ENCODE measurements at places on chromosomes 1 and 21.

DNA sequence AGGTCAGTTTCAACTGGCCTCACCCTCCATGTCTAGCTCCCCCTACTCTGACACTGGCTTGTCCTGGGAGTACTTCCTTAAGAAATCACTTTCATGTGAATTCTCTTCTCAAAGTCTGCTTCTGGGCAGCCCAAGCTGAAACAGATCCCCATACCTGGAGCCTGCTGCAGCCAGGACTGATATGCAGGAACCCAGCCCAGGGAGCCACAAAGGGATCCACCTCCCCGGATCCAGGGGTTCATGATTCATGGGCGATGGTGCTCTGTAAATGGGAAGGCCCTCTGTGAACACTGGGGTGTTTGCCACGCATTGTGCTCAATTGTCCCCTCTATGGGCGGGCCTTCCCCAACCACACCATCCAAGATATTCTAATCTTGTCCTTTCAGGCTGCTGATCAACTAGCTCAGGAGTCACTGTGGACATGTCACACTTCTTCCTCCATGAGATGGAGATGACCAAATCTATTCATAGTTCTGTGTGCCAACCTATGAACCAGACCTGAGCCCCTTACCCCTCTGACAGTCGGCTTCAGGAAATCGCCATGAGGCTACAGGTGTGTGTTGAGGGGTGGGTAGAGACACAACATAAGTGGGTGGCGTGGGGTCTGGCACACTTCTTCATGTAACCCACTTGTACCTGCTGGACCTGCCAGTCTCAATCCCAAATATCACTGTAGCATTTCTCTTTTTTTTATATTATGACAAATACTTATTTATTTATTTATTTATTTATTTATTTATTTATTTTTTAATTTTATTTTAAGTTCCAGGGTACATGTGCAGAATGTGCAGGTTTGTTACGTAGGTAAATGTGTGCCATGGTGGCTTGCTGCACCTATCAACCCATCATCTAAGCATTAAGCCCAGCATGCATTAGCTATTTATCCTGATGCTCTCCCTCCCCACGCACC is 41.8 kb downstream of the RUNX3 start:
- no peak for DNase-seq

DNA sequence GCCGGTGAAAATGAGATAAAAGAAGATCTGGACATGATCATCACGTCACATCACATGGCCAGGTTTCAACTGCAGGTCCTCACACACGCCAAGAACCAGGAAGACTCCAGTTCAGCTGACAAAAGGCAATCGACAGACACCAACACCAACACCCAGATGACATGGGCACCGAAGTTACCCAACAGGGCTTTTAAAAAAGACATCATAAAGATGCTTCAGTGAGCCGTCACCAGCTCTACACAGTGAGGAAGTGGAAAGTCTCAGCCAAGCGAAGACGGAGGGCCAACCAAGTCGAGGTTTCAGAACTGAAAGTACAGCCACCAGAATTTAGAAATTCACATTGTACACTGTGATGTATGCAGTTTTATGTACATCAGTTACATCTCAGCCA is 154.3 kb upstream of the COL6A1 start:
- DNase-seq = no peak

DNA sequence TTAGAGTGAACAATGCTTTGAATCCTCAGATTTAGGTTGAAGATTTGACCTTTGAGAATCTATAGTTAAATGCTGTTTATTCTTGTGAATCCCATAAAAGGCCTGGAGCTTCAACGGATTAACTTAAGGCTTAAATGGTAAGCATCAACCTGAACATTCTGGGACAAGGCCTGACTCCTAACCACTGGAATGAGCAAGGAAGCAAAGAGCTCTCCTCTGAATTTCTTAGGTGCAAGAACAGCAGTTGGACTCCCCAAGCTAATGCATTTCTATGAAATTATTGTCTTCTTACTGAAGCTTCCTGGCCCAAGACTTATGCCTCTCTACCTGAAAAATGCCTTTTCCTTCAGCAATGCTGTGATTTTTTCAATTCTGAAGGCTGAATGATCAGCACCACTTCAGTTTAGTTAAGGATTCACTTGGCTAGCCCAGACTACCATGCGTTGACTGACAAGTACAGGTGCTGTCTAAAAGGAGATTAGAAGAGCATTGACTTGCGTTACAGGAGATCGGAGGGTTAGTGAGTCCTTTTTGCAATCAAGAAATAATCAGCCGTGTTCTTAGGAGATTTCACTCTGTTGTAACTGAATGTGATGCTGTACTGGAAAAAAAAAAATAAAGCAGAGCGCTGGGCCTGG is 178.5 kb downstream of the ZC3H11B start:
- no peak for DNase-seq

DNA sequence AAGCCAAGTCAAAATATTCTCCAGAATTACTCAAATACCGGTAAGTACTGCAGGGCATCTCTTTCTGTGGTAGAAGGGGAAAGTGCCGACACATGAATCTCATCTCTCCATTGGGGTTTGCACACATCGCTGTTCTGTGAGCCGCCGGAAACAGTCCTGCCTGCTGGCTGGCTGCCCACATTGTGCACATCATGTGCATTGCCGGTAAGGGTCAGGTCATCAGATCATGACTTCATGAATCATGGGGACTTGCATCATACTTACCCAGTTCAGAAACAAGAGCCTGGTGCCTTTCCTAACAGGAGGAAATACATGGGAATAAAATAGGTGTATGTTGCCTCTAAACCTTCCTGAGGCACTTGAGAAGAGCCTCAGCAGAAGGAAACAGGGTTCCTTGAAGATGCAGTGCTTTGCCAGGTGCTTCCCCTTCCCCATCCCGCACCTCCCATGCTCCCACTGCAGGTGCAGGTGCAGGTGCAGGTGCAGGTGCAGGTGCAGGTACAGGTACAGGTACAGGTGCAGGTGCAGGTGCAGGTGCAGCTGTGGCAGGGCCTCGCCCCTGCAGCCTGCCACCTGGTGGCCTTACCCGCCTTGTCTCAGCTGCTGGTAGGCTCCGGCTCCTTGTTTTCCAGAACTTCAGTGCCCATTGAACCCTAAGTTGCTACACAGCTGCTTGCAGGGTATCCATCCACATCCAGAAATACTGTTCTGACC is 26.5 kb downstream of the GPR137B start:
- peak; percentile 81 for DNase-seq

GRCh38 chr1:77742011-77742555 is 17.6 kb downstream of the USP33 start:
- DNase-seq = no peak

All from fibroblast of villous mesenchyme (primary cell).